Effector memory CD8-positive, alpha-beta T cell (primary cell): ENCODE measurements at places on chromosomes 12 and 14.
A peak's percentile ranks its signal among the peaks of the same experiment; 100 is the strongest.

- DNase-seq = peak; percentile 38
- no peaks in the 10 kb centered on the region for H3K36me3 ChIP-seq
- peak overlapping the region; percentile 75 for H3K4me3 ChIP-seq
These were observed 17.8 kb upstream of the RPS6KA5 start for GRCh38 chr14:91078095-91078737.

DNA sequence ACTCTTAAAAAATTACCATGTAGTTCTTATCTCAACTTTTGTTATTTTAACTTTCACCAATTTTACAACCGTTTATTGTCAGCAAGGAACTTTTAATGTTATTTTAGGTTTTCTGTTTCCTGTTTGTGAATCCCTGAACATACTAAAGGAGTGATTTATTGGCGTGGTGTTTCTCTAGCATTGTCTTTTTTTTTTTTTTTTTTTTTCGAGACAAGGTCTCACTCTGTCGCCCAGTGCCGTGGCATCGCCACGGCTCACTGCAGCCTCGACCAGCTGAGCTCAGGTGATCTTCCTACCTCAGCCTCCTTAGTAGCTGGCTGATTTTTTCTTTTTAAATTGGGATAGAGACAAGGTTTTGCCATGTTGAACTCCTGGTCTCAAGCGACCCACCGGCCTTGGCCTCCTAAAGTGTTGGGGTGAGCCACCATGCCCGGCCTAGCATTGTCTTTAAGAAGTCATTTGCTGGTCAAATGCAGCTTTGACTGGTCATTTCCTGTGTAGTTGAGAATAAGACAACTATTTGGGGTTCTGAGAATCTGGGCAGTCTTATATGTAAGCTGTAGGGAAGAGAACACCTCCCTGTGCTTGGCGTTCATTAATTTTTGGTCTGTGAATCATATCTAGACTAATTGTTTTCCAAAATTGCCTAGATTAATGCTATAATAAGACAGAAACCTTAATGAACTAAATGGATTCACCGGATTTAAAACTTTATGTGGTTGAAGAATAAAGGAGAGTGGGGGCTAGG lies 2.1 kb downstream of the WASHC4 start:
- H3K27ac ChIP-seq = peak overlapping the region; percentile 96
- H3K27me3 ChIP-seq = peaks cover 5% of the 10 kb centered on the region
- peaks cover 52% of the 10 kb centered on the region for H3K4me1 ChIP-seq

GRCh38 chr12:57603815-57604453 lies 690 bp upstream of the DTX3 start:
- no peaks in the 10 kb centered on the region for H3K27me3 ChIP-seq
- peak overlapping the region; percentile 84 for H3K27ac ChIP-seq
- DNase-seq = no peak
- H3K4me3 ChIP-seq = peak overlapping the region; percentile 81
- peaks cover 27% of the 10 kb centered on the region for H3K36me3 ChIP-seq
- H3K4me1 ChIP-seq = peaks cover 21% of the 10 kb centered on the region

DNA sequence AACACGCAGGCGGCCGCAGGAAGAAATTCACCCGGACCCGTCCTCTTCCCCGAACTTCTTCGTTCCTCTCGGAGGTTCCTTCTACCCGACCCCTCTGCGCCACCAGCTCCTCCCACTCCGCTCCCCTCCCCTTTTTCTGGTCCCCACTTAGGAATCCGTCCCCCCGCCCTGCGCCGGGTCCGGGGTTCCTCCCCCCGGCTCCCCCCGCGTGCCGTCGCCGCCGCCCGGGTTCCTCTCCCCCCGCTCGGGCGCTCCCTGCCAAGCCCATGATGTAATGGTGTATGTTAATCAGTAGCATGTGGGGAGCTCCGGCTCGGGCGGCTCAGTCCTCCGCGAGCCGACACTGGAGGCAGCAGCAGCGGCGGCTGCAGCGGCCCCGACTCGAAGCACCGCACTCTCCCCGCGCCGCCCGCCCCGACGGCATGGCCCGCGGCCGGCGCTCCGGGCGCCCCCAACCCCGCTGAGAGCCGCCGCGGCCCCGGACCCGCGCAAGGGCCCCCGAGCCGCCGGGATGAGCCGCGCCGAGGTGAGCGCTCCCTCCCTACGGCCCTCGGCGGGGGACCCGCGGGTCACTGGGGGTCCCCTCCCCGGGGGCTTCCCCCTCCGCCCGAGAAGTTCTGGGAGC lies 1.0 kb upstream of the SAMD4A start:
- peaks cover 16% of the 10 kb centered on the region for H3K36me3 ChIP-seq
- DNase-seq = peak; percentile 70
- peak overlapping the region; percentile 73 for H3K27ac ChIP-seq
- H3K4me3 ChIP-seq = peak overlapping the region; percentile 82

GRCh38 chr12:31234955-31235867 lies 90.7 kb downstream of the SINHCAF start:
- H3K27me3 ChIP-seq = peaks cover 44% of the 10 kb centered on the region
- no peak overlapping the region for H3K27ac ChIP-seq
- no peak overlapping the region for H3K4me3 ChIP-seq

DNA sequence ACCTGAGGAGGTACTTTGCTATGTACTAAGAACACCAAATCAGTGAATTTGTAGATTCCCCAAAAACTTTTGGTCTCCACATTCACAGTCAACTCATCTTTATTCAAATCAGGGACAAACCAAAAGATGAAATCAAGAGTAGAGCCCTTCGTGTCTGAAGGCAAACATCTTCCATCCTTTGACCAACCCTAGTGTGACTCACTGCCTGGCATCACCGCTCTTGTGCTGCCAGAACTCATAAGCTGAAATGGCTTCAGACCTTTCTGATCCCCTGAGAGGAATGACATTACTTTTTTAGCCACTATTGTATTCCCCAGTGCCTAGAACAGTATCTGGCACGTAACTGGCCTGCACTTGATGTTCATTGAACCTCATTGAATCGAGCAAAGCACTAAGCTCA lies 50.1 kb downstream of the GOLGA5 start:
- no peak overlapping the region for H3K27ac ChIP-seq

DNA sequence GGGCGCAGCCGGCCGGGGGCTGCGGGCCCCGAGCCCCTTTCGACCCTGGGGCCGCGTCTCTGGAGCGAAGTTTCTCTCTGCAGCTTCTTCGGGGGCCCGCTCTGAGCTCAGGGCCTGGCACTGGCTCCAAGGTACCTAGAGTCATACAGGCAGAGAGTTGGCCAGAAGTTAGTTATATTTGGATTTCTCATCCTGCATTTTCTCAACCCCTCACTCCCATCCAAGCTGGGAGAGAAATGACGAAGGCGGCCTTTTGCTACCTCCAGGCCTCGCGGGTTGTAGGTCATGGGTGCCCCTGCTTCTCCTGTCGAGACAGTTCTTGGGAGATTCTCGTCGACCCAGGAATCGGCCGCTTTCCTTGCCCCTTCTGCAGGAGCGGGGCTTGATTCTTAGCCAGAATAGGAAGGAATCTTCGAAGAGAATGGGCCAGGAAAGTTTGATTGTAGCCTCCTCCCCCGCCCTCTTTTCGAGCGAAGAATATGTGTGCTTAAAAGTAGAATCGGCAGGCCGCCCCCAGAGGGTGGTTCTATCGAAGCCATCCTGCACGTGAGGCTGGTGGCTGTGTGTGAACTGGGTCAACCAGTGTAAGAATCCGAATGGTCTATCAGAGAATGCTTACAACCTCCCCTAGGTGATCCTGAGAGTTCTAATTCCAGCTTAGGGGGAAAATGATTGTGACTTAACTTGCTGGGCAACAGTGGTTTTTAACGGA lies 785 bp downstream of the MLEC start:
- H3K4me1 ChIP-seq = peaks cover 35% of the 10 kb centered on the region
- H3K4me3 ChIP-seq = peak overlapping the region; percentile 86
- H3K27ac ChIP-seq = peak overlapping the region; percentile 85
- H3K36me3 ChIP-seq = peaks cover 19% of the 10 kb centered on the region
- no peak for DNase-seq

DNA sequence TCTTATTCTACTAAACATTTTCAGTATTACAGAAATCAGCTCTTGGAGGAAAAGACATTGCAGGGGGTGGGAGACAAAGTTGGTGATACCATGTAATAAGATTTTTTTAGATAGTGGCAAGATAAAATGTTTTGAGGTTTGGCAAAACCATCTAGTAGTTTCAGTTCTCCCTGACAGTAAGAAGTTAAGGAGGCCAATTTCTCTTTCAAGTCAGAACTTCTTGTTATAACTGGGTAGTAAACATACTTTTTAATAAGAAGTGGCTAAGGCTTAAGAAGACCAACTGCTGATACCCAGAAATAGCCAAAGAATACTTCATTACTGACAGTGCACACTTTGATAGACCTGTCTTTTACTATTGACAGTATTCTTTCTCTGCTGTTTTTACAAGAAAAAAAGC lies 452.3 kb downstream of the DIO2 start:
- no peaks in the 10 kb centered on the region for H3K36me3 ChIP-seq
- no peak overlapping the region for H3K27ac ChIP-seq
- H3K4me1 ChIP-seq = no peaks in the 10 kb centered on the region
- DNase-seq = no peak

- peaks cover 55% of the 10 kb centered on the region for H3K4me1 ChIP-seq
- H3K36me3 ChIP-seq = peaks cover 3% of the 10 kb centered on the region
- H3K4me3 ChIP-seq = no peak overlapping the region
- no peak overlapping the region for H3K27ac ChIP-seq
These were observed 64.6 kb downstream of the ATG14 start for GRCh38 chr14:55347040-55347439.

DNA sequence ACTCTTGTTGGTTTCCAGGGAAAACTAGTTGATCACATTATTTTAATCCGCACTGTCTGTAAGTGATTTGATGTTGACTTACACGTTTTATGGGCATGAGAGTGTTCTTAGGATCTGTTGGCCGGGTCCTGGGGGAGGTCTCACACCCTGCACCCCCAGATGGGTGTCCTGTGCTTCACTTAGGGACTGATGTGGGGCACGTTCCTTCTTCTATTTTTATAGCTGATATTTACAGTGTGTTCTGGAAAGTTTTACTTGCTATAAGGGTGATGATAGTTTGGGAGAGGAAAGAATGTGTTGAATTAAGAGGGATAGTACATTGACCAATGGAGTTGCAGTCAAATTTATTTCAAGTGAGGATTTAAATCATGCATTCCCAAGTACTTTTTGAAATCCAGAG lies 96.5 kb upstream of the DYNC1H1 start:
- DNase-seq = no peak
- no peak overlapping the region for H3K4me3 ChIP-seq
- H3K36me3 ChIP-seq = peaks cover 48% of the 10 kb centered on the region

GRCh38 chr14:85315733-85316290 lies 214.1 kb upstream of the FLRT2 start:
- H3K27ac ChIP-seq = no peak overlapping the region
- no peaks in the 10 kb centered on the region for H3K4me1 ChIP-seq
- H3K27me3 ChIP-seq = no peaks in the 10 kb centered on the region
- no peak for DNase-seq
- H3K4me3 ChIP-seq = no peak overlapping the region

DNA sequence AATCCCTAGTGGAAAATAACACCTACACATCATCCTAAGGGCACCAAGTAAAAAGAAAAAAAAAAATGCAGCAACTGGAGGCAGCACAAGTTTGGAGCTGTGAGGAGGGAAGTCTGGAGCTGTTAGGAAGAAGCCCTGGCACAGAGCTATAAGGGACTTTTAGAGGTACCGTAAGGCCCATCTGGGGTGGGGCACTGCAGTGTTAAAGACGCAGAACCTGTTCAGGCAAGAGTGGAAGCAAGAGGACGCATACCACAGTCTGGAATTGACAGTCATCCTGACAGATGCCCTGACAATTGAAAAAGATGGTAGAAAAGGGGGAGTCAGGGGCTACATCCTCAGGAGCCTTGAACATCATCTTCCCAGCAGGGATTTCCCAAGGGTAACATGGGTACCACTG lies 195.9 kb upstream of the PLEKHG7 start:
- no peak for DNase-seq
- H3K27me3 ChIP-seq = no peaks in the 10 kb centered on the region
- H3K4me1 ChIP-seq = peaks cover 21% of the 10 kb centered on the region
- H3K4me3 ChIP-seq = no peak overlapping the region
- H3K27ac ChIP-seq = peak overlapping the region; percentile 97

DNA sequence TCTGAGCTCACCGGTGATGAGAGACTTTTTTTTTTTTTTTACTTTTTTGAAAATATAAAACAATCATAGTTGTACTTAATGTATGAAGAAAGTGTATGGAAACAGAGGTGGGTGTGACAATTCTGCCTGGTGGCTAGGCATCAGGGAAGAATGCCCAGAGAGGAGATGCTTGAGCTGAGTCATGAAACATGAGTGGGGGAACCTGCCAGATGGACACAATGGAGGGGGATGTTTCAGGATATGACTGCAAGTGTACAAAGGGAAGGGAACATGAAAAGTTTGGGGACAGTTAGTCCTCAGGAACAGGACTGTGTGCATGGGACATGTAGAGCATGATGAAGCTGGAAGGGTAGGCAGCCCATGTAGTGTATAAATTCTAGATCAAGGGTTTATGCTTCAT lies 274.2 kb upstream of the E2F7 start:
- no peak overlapping the region for H3K4me3 ChIP-seq
- no peak for DNase-seq
- no peaks in the 10 kb centered on the region for H3K27me3 ChIP-seq
- no peaks in the 10 kb centered on the region for H3K4me1 ChIP-seq
- H3K27ac ChIP-seq = no peak overlapping the region
- H3K36me3 ChIP-seq = no peaks in the 10 kb centered on the region

- no peaks in the 10 kb centered on the region for H3K36me3 ChIP-seq
- H3K4me1 ChIP-seq = no peaks in the 10 kb centered on the region
- no peaks in the 10 kb centered on the region for H3K27me3 ChIP-seq
- DNase-seq = no peak
These were observed 709.1 kb downstream of the DIO2 start for GRCh38 chr14:79502136-79502750.

DNA sequence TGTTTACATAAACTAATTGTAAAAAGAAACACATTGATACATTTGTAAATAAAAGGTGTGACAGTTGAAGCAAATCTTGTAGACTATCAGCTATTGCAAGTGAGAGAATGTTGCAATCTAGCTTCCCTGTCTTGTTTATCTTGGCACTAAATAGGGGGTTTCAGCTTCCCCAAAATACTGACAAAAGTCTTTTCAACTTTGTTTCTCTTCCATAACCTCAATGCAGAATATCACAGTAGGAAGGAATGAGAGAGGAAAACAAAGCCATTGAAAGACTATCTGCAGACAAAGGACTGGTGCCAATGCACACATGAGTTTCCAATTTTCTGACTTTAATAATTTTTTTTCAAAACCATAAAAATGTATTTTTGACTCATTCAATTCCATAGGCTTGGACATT lies 886.2 kb upstream of the MGAT4C start:
- no peaks in the 10 kb centered on the region for H3K4me1 ChIP-seq
- no peak for DNase-seq
- no peaks in the 10 kb centered on the region for H3K27me3 ChIP-seq

- H3K27me3 ChIP-seq = peaks cover 2% of the 10 kb centered on the region
- no peak for DNase-seq
- no peak overlapping the region for H3K4me3 ChIP-seq
- H3K4me1 ChIP-seq = no peaks in the 10 kb centered on the region
These were observed 17.1 kb upstream of the YBX3 start for GRCh38 chr12:10740182-10740581.

- H3K27me3 ChIP-seq = no peaks in the 10 kb centered on the region
- no peak for DNase-seq
- peak overlapping the region; percentile 75 for H3K27ac ChIP-seq
- H3K4me3 ChIP-seq = peak overlapping the region; percentile 85
These were observed 565 bp upstream of the KLHL42 start for GRCh38 chr12:27779416-27779919.
